ENCODE measurements at places on chromosomes 7 and 10.

DNA sequence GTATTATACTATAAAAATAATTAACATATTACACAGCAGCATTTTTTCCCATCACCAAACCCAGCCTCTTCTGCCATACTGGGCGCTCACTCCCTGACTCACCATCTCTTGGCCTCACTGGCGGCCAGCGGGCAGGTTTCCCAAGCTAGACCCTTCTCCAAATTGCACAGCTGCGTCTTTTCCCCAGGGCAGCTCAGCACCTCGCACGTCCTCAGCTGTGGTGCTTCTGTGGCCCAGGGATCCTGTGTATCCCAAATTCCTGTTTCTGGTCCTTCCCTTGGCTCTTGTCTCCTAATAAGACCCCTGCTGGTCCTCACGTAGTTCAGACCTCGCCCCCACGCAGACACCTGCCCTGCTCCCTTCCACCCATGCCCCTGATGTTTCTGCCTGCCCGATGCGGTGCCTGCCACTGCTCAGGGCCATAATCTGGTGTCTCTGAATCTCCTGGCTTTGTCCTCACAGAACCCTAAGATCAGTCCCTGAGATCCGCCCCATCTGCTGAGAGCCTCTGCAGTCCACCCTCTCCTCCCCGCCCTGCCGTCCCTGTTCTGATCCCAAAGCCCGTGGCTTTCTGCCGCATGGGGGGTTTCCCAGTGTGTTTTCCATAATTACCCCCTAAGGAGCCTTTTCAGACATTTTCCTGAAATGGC is 290.1 kb downstream of the TCERG1L start:
- no peak for DNase-seq

- DNase-seq, result no peak
These were observed 80.3 kb upstream of the UCN3 start for GRCh38 chr10:5284311-5285057.

DNA sequence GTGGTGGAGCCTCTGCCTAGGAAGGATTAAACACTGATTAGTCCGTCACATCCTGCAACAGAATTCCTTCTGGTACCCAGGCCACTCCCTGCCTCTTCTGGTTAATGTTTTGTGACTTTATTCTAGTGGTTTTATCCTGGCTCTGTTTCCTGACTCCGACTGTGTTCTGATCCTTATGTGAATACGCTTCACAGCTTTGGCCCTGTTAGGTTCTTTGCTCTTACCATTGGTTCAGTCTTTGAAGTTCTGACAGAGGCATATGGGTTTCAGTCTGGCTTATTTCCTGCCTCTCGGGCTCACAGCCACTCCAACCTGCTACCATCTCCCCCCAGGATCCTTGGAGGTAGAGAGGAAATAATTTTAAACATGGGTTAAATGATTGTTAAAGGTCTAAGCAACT is 23.2 kb upstream of the FGL2 start:
- no peak for DNase-seq

- DNase-seq, result no peak
These were observed 34.5 kb downstream of the SPDYE17 start for GRCh38 chr7:76997381-76998284.

GRCh38 chr10:119209035-119209735 is 1.8 kb downstream of the GRK5 start:
- peak; percentile 55 for DNase-seq

DNA sequence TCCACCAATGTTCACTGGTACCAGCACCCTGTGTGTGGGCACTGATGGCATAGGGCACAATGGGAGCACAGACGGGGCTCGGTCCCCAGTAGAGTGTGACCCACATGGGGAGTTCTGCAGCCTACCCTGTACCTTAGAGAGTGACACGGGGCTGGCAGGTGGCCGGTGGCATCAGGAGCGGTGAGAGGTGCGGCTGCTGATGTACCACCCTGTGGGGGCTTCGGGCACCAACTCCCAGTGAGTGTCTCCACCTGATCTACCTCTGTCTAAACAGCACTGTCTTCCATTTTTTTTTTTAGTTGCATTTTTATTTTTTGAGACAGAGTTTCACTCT is 4.1 kb downstream of the JAKMIP3 start:
- DNase-seq, result no peak

GRCh38 chr10:56547163-56547562 is 186.1 kb upstream of the ZWINT start:
- DNase-seq, result no peak

- DNase-seq, result no peak
These were observed 219.6 kb downstream of the ARHGAP12 start for GRCh38 chr10:31709028-31709427.

- no peak for DNase-seq
These were observed 82.9 kb downstream of the CFTR start for GRCh38 chr7:117562759-117563158.

- DNase-seq, result no peak
These were observed 72.9 kb downstream of the ATE1 start for GRCh38 chr10:121854809-121855445.

- DNase-seq, result no peak
These were observed 202.8 kb downstream of the VTI1A start for GRCh38 chr10:112649822-112650152.

DNA sequence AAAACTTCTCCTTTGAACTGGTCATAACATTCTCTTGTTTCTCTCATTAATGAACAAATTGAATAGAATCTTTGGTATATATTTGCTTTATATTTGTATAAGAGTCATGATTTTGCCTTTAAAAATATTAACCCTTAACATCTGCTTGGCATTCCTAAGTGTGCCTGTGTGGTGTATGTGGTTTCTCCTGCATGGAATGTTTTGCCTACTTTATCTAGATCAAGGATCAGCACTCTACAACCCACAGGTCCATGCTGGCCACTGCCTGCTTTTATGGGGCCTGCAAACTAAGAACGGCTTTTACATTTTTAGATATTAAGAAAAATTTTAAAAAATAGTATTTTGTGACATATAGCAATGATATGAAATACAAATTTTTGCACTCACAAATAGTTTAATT is 4.3 kb upstream of the LAMB4 start:
- DNase-seq, result no peak

- no peak for DNase-seq
These were observed 185.7 kb downstream of the GRID1 start for GRCh38 chr10:86180861-86181260.

- DNase-seq, result no peak
These were observed 31.2 kb downstream of the LDB3 start for GRCh38 chr10:86699541-86699940.

GRCh38 chr7:139452958-139453672 is 30.4 kb downstream of the KLRG2 start:
- DNase-seq, result no peak
